ENCODE measurements at places on chromosomes 12 and 14.

GRCh38 chr14:20688167-20688839, at the start of gene ANG:
TSS of gene ANG (plus strand) at chr14:20688764. CDS start at chr14:20693565, 4,801 bp downstream.
- DNase-seq: no peak

DNA sequence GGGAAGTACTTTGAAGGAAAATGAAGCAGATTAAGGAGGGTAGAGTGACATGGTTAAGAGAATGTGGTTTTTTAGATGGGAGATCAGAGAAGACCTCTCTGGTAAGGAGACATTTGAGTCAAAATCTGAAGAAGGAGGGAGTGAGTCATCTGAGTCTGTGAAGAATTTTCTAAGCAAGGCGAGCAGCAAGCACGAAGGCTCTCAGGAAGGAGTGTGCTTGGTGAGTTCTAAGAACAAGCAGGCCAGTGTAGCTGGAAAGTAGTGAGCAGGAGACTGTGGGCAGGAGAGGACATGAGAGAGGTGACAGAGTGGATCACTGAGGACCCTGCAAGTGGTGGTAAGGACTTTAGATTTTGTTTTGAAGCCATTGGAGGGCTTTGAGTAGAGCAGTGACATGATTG, 76.3 kb upstream of the FUT8 start:
- peak; percentile 88 for DNase-seq

DNA sequence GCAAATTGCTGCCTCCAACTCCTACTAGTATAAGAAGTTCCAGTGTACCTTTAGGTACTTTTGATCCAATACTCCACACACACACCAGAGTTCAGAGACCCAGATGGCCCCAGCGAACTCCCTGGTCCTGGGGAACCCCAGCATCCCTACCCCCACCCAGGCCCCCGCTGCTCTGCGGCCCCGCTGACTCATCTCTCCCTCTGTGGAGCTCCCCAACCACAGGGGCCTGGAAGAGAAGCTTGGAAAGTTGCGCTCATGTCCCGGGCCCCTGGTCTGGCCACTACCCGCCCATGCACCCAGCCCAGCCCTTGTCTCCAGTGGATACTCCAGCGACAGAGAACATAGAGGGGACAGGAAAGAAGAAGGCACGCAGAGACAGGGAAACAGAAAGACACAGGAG, 4.2 kb upstream of the SP7 start:
- no peak for DNase-seq

DNA sequence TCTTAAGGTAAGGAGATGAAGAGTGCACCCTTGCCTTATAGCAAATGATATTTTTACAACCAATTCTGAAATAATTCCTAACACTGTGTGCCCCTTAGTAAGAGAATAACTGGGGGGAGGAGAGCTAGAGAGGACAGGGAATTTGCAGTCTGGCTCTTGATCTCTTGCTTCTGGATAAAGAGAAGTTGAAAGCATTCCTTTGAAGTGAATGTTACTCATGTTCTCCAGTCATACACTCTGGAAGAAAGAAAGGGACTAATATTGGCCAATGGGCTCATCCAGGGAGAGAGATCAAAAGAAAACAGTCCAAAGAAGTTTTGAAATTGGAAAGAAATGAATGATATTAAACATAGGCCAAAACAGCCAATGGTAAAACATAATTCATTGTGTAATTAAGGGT, 25.3 kb downstream of the C12orf75 start:
- no peak for DNase-seq

GRCh38 chr14:58491593-58491992, 64.1 kb downstream of the KIAA0586 start:
- no peak for DNase-seq

DNA sequence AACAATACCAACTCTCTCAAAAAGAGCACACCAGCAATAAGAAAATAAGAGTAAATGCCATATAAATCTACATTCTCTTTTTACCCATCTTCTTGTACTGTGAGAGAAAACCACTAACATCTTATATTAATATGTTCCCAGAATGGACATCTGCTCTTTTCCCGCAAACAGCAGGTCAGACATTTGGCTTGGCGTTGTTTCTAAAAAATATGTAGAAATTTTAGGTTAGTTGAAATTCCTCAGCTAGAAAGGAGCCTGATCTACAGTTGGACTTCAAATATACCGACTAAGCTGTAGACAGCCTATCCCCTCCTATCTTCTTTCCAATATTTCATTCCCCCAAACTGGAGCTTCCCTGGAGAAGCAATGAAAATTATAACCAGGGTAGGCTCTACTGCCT, 88.7 kb downstream of the PPP2R5E start:
- no peak for DNase-seq

GRCh38 chr12:64793610-64794009, 30.8 kb upstream of the TBC1D30 start:
- DNase-seq: no peak

DNA sequence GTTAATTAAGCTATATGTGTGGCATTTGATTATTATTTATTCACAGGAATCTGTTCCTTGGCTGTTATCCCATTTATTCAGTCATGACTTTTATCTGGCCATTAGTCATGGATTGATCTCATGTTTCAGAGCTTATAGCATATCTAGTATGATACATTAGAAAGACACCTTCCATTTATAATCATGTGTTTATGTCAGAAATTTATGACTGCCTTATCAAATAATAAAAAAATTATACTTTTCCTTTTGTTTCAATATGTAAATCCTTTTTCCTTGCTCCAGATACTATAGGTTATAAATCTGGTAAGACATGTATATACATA, 248.0 kb upstream of the PDE3A start:
- DNase-seq: no peak

DNA sequence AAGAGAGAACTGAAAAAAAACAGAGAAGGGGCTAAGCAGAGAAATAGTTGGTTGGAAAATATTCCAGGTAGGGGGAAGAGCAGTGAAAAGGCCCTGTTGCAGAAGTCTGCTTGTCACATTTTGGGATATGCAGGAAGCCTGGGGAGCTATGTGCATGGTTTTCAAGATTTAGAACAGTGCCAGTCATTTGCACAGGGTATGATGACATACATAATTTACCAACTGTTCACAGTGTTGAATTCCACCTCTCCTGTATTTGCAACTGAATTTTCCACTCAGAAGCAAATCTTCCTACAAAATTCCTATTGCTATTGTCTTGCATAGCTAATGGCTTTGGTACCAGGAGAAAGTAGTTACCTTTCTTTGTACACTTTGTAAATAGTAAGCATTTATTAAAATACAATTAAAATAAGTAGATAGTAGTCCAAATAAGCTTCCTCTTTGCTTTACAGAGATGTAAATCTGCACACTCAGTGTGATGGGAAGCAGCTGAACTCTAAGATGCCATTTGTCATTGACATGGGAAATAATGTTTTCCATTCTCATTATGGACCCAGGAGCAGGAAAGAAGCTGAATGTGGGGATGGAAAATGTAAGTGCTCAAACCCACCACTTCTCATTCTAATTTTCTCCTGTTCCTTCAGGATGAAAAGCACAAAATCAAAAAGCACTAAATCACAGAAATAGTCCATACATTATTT, 177.4 kb downstream of the BTG1 start:
- no peak for DNase-seq

- DNase-seq: peak; percentile 60
Measured at GRCh38 chr12:80412343-80412953, 31.6 kb upstream of the PTPRQ start.

DNA sequence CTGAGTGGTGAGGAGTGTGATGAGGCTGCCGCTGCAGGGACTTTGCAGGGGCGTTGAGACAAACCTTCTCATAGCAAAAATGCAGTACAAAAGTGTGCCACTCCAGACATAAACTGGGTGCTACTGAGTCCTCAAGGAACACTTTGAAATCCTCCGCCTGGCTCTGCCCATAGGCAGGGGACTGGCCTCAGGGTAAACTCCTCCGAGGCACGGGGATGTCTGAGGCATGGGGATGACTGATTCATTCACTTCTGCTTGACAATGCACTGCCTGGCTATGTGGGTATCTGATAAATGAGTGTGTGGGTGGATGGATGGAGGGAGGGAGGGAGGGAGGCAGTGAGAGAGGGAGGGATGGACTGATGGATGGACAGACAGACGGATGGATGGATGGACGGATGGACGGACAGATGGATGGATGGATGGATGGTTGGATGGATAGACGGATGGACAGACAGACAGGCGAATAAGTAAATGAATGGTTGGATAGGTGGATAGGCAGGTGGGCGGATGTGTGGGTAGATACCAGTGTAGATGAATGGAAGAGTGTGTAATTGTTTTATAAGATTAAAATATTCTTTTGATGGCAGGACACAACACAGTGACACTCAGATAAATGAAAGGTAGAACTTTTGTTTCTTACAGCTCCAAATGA, 2.1 kb upstream of the BDKRB2 start:
- no peak for DNase-seq

- DNase-seq: no peak
Measured at GRCh38 chr12:103626498-103626897, 39.4 kb downstream of the STAB2 start.

GRCh38 chr12:104734541-104735095, 223.5 kb downstream of the SLC41A2 start:
- no peak for DNase-seq

DNA sequence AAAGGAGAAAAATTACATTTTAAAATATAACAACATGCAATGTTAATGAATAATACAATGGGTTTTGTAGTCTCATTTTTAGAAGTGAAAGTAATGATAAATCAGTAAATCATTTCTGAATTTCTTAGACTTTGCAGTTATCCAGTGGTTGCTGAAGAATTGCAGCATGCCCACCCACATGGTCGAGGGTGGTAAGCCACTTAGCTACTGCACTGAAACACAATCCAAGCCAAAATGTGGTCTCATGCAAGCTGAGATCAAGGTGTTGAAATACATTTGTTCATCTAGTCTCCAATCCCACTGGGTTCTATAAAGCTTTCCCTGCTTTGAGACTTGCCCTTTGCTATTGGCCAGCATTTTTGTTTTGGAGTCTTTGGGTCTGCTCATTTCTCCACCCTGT, 247.9 kb downstream of the NELL2 start:
- DNase-seq: no peak

DNA sequence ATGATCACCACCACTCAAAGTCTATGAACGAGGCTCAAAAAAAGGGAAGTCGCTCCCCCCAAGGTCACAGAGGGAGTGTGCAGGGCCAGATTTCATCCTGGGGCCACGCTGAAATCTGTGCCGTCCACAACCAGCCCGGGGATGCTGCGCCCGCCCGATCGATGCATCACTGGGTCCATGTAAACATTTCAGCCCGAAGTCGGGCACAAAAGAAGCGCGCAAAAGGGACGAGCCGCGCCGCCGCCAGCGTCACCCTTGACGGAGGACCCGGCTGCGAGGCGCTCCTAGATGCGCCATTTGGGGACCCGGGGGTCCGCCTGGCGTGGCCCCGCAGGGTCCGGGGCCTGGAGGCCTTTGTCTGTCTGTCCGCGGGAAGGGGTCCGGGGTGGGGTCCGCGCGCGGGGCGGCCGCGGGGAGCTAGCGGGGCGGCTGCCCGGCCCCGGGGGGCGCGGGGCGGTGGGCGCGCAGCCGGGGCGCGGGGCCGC, 503 bp downstream of the FBXO21 start:
- peak; percentile 80 for DNase-seq

GRCh38 chr12:14954269-14954668, 7.1 kb downstream of the ARHGDIB start:
- DNase-seq: peak; percentile 73

GRCh38 chr12:89589753-89590152, 63.9 kb upstream of the POC1B start:
- DNase-seq: no peak

- DNase-seq: no peak
Measured at GRCh38 chr12:12011880-12012260, 58.9 kb upstream of the BCL2L14 start.

DNA sequence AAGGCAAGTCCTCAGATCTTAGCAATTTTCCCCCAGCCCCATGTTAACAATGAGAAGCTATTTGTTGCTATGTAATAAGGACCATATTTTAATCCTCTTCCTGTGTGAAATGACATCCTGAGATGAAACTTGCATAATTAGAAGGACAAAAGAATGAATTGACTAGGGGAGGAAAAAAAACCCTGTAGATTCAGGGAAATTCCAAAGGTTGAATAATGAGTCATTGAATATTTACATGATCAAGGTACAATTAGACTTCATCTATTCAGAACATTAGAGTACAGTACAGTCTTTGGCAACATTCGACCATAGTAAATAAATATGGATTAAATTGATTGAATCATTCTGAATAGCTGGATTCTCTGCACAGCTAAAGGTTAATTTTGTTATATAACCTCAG, 9.4 kb downstream of the MYBPC1 start:
- DNase-seq: no peak

GRCh38 chr12:26467351-26467750, 272.0 kb downstream of the SSPN start:
- no peak for DNase-seq

GRCh38 chr14:104882325-104882973, 17.4 kb downstream of the CEP170B start:
- DNase-seq: no peak

DNA sequence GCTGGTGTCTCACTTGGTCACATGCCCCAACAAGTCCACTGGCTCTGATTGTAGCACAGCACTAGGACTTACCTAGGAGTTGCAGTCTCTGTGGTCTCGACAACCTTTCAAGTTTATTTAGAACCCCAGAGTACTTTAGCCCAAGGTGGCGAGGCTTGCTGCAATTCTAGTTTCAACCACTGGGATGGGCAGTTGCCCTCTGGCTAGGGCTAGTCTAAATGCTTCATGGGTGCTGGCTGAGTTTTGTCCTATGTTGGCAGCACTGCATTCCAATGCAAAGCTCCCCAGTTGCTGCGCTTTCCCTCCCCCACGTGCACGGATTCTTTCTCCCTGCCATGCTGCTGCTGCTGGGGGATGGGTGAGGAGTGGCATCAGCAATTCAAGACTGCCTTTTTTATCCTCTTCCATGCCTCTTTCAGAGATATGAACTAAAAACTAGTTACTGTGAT, 207.9 kb downstream of the SYNE2 start:
- peak; percentile 62 for DNase-seq

- DNase-seq: peak; percentile 95
Measured at GRCh38 chr14:33950320-33951182, at the start of gene EGLN3. TSS of gene EGLN3 (minus strand) at chr14:33951074. CDS start at chr14:33950752, 322 bp downstream.

GRCh38 chr14:70847406-70848090, 38.2 kb upstream of the MAP3K9 start:
- no peak for DNase-seq

DNA sequence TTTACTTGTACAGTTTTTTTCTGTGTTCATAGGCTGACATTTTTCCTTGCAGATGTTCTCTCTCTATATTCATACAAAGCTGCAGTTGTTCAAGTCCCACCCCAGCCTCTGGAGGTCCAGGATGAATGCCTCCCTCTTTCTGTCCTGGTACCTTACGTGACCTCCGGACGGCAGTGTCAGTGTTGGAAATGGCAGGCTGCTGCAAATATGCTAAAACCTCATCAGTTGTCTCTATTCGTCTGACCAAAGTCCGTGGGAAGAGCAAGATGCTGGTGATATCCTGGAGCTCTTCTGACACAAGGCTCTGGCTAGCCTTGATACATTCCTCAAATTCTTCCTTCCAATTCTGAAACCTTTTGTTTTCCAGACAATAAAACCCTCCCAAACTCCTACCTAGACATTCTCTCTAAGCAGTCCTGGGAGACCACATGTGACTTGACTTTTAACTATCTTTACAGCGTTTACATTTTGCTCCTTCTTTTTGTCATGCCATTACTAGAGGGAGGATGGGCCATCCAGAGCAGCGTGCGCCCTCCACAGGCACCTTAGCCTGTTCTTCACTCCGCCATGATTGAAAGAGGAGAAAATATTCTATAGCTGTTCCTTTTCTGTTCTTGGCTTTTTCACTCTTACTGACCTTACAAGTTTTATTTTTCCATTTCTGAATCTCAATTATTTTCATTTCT, 143.6 kb downstream of the RGS6 start:
- DNase-seq: no peak

- no peak for DNase-seq
Measured at GRCh38 chr12:20493934-20494333, 125.6 kb downstream of the PDE3A start.

Data from activated CD4-positive, alpha-beta T cell treated with anti-CD3 and anti-CD28 coated beads, Interleukin-2, amount 10 ng/mL, durations not matched to agents 24 days and 14 days (primary cell).